ENCODE measurements at places on chromosomes 5 and 9.

DNA sequence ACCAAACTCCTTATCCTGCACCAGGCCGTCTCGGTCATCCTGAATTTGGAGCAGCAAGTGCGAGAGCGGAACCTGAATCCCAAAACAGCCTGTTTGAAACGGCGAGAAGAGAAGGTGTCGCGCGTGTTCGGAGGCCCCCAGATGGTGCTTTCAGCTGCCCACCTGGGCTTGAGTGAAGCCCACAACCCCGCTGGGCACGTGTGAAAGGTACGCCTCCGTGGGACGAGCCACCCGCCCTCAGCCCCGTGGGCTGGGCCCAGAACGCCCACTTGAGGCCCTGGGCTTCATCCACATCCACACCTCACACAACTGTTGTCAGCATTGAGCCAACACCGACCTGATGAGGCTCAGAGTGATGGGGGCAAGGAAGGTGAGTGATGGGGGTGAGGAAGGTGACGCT is 72.8 kb downstream of the INSL6 start:
- no peak for DNase-seq

GRCh38 chr5:109959652-109960051 is 269.9 kb downstream of the MAN2A1 start:
- no peak for DNase-seq

- DNase-seq: no peak
Observed at GRCh38 chr5:191036-191948, at the start of gene LRRC14B. Gene LRRC14B, plus strand, starts transcription at chr5:191495. Its CDS starts 44 bp downstream, at chr5:191539.

DNA sequence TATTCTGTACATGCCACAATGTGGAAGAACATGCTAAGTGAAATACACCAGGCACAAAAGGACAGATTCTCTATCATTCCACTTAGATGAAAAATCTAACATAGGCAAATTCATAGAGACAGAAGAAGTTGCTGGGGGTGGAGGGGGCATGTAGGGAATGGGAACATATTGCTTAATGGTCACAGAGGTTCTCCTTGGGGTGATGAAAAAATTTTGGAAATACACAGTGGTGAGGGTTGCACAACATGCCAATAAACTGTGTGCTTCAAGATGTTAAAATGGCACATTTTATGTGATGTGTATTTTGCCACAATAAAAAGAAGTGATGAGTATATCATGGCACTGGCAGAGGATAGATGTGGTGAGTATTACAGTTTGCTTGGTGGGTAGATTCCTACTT is 111.9 kb downstream of the SUSD1 start:
- DNase-seq: no peak

DNA sequence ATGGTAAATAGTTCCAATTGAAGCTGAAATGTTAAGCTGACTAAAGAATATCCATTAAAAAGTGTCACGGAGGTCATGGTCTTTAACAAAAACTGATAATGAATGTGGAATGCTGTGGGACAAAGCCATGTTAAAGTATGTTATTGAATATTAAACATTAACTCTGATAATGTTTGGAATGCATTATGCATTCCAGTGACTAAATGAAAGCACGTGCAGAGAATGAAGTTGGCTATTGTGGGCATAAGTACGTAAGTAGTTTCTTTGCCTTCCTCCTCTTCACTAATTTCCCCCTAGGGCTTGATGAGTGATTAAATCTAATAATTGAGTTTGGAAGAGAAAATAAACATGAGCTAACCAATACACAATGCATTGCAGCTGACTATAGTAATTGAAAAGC is 640.4 kb upstream of the CDH10 start:
- no peak for DNase-seq

DNA sequence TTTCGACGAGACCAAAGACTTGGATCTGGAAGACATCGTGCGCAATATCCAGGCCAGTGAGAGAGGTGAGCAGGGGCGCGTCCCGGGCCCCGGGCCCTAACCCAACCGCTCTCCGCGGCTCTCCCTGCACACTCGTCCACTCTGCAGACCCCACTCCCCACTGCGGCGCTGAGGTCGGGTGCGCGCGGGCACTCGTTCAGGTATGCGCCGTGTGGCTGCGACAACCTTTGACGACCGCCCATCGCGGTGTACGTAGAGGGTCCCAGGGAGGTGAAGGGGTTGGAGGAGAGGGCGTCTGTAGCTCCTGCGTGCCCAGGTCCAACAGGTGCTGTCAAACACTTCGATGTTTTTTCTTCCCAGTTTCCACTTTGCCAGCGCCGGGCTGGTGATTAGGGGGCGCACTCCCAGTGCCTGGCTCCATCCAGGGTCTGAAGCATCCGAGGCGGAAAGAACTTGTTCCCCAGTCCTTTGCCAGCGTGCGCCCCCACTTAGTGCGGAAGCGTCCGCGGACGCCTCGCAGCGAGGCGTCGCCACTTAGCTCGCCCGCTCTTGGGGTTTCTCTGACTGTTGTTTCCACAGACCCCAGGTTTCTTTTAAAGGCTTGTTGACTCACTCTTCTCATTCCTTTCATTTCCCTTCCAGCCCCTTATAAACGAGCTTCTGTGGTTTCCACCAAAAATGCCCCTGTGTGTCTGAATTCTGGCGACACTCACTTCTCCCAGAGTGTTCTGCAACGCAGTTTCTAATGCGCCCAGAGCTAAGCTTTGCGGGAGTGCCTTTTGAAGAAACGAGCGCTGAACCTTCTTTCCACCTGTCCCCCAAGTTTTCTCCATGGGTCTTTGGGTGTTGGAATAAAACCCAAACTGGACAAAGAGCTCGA is 1.6 kb downstream of the NPR3 start:
- no peak for DNase-seq

DNA sequence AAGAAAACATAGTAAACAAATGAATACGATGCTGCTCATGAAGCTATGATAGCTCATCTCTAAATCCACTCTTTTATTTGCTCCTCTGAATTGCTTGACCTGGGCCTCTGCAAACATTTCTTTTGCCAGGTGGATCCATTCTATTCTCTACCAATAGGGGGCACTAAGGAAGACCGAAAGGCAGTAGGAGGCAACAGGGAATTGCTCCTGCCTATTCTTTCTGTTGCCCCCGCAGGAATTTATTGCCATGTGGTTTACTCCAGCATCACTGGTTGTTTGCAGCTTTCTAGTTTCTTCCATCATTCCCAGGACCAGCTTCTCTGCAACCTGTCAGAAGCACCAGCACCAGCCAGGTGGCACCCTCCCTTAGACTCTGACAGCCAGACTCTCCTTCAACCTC is 5.3 kb downstream of the GAPT start:
- DNase-seq: no peak

DNA sequence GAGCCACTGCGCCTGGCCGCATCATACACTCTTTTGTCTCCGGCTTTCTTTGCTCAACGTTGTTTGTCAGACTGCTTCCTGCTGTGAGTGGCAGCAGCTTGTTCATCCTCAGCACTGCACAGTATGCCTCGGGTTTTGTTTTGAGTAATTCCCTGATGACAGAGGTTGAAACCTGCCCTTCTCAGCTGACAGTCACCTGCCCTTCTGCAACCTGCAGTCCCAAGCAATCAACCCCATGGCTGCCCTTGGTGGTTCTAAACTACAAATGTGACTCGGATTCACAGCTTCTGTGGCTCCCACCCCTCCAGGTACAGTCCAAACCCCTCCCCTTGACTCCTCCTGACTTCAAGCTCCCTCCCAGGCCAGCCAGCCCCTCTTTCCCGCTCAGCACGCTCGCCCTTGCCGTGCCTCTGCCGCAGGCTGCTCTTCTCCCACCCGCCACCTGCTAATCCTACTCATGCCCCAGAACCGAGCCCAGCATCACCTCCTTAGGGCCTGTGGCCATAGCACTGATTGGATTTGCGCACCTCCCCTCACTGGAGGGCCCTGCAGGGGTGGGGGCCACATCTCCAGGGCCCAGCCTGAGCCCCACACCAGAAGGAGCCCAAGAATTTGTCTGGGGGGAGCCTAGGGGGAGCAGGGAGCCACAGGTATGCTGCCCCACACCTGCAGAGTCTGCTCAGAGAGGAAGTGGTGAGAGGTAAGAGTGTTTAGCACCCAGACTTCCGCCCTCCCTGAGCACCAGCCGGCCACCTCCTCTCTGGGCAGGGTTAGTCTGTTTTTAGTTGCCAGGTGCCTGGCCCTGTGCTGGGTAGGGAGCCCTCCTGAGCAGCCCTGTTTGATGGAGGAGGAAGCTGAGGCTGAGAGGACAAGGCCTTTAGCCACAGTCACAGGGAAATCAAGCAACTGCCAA is 10.1 kb downstream of the EEIG1 start:
- no peak for DNase-seq

- no peak for DNase-seq
Observed at GRCh38 chr5:148799737-148800527, 26.5 kb upstream of the ADRB2 start.

DNA sequence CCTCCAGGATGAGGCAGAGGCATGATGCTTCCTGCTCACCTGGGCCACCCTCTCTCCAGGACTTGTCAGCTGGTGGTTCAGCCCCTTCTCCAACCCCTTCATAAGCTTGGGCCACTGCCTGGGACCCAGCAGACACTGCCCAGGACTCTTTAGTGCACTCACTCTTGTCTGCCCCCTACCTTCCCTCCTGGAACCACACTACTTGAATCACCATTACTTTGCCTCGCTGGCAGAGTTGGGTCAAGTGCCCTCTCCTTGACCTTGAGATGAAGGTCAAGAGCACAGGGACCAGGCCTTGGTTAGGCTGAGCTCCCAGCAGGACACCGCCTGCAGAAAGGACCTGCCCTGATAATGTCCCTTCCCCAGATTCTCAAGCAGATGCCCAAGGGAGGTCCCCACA is 8.5 kb upstream of the ENDOG start:
- no peak for DNase-seq

- no peak for DNase-seq
Observed at GRCh38 chr5:107085572-107085971, 585.2 kb downstream of the EFNA5 start.

DNA sequence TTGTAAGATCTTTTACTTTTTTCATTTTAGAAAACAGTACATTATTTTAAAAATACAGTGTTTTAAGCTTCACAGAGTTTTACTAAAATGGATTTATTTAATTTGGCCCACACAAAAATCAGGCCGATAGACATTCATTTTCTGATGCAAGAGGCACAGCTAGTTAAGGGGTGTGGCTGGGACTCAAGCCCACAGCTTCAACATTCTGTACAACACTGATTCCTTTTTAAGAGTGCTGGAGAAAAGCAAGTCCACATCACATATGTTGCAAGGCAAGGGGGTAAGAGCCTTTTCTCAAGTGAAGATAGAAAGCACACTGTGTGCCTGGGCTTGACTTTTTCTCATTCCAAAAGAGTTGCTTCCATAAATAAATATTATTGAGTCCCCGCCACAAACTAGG is 195.9 kb downstream of the RFK start:
- DNase-seq: no peak

GRCh38 chr5:40365342-40366330 is 314.1 kb upstream of the PTGER4 start:
- no peak for DNase-seq

GRCh38 chr5:151570512-151571269 is 20.4 kb downstream of the FAT2 start:
- DNase-seq: no peak

- DNase-seq: no peak
Observed at GRCh38 chr5:96339862-96340261, 93.2 kb downstream of the PCSK1 start.

- DNase-seq: no peak
Observed at GRCh38 chr5:370311-370958, 48.9 kb downstream of the AHRR start.

DNA sequence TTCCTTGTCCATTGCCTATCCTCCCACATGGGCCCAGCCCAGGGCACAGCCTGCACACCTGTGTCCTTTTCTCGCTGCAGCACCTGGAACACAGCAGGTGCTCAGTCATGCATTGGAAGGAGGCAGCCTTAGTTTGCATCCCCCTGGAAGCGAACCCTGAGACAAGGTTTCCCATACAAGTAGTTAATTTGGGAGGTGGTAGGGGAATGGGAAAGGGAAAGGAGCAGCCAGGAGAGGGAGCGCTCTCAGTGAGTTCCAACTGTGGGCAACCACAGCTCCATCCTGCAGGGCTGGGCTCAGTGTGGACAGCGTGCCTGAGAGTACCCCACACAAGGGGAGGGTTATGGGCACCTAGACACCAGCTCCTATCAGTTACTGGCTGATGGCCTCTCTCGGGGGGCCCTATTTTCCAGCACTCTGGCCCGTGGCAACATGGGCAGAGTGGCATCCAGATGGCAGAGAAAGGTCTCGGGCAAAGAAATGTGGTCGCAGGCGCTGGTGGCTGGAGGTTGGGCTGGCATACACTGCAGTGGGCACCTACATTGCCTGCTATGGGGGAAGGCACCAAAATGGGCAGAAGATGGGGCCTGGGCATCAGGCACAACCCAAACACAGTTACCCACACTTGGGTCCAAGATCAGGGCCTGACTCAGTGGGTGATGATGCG is 50.1 kb downstream of the TSPAN17 start:
- DNase-seq: no peak

DNA sequence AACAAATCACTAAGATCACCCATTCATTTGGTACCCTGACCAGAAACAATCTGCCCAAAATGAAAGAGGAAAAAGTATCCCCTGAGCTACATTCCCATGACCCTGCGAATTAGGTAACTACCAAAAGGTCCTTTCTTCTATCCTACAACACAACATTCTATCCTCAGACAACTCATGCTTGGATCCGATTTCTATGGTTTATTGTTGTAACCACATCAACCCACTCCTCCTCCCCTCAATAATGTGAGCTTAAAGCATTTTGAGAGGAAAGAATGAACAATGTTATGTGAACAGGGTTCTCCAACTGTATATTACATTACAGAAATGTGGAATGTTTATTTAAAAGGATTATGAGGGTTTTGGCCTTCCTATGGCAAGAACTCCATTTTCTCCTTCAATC is 4.0 kb downstream of the SLC35D2 start:
- no peak for DNase-seq

Measured in smooth muscle cell of the brain vasculature (primary cell).